Activated CD4-positive, alpha-beta T cell treated with anti-CD3 and anti-CD28 coated beads, Interleukin-2, amount 50 U/mL, for 16 hours (primary cell): ENCODE measurements at places on chromosomes 1 and 21.

- no peak for DNase-seq
Measured at GRCh38 chr1:167200749-167201148, 19.9 kb upstream of the POU2F1 start.

GRCh38 chr1:94611681-94612475, 70.3 kb upstream of the F3 start:
- no peak for DNase-seq

- no peak for DNase-seq
Measured at GRCh38 chr1:63442141-63442475, 74.7 kb downstream of the ALG6 start.

DNA sequence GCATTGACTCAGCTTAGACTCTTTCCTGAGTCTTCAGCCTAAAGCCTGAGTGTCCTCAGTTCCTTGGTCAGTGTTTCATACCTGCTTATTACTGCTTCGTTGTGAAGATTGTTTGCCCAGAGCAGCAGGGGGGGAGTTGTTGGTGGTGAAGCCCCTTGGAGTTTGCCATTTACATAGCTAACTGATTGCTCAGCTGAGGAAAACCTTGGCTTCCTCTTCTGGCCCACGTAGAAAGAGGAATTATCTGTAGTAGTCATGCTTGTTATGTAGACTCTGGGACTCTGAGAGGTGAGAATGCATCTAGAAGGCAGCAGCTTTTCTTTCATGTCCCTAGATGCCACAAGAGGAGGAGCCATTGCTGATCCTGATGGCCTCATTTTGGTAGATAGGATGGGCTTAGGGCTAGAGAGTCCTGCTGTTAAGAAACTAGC, 125.9 kb downstream of the MAST2 start:
- DNase-seq, result no peak

- no peak for DNase-seq
Measured at GRCh38 chr21:38293765-38294164, 37.0 kb downstream of the KCNJ15 start.

GRCh38 chr1:119516680-119517079, 9.7 kb downstream of the HSD3B1 start:
- no peak for DNase-seq

- DNase-seq, result no peak
Measured at GRCh38 chr1:28855046-28855445, 43.1 kb downstream of the OPRD1 start.

- DNase-seq, result no peak
Measured at GRCh38 chr1:109816175-109816811, 52.6 kb upstream of the EPS8L3 start.

- DNase-seq, result no peak
Measured at GRCh38 chr1:17070163-17070525, 16.3 kb upstream of the SDHB start.

GRCh38 chr1:88983791-88984559, 8.5 kb downstream of the KYAT3 start:
- DNase-seq, result peak; percentile 57

GRCh38 chr1:21005466-21006239, 171.0 kb downstream of the EIF4G3 start:
- DNase-seq, result no peak
